ENCODE measurements at places on chromosomes 6 and 20. TPM values are rescaled to one million over a fixed set of nuclear protein-coding genes. Genes with fewer than 3 reads are reported as not detected.

GRCh38 chr6:39942903-39943580, 8.8 kb upstream of the MOCS1 start:
- no peaks in the 10 kb centered on the region for H3K27me3 ChIP-seq
- no peaks in the 10 kb centered on the region for H3K4me1 ChIP-seq
- DNase-seq = no peak

- no peaks in the 10 kb centered on the region for H3K36me3 ChIP-seq
- no peak overlapping the region for H3K4me3 ChIP-seq
- no peaks in the 10 kb centered on the region for H3K27me3 ChIP-seq
- no peak for DNase-seq
- peaks cover 16% of the 10 kb centered on the region for H3K4me1 ChIP-seq
These were observed 2.9 kb upstream of the CALHM6 start for GRCh38 chr6:116458264-116458663.

DNA sequence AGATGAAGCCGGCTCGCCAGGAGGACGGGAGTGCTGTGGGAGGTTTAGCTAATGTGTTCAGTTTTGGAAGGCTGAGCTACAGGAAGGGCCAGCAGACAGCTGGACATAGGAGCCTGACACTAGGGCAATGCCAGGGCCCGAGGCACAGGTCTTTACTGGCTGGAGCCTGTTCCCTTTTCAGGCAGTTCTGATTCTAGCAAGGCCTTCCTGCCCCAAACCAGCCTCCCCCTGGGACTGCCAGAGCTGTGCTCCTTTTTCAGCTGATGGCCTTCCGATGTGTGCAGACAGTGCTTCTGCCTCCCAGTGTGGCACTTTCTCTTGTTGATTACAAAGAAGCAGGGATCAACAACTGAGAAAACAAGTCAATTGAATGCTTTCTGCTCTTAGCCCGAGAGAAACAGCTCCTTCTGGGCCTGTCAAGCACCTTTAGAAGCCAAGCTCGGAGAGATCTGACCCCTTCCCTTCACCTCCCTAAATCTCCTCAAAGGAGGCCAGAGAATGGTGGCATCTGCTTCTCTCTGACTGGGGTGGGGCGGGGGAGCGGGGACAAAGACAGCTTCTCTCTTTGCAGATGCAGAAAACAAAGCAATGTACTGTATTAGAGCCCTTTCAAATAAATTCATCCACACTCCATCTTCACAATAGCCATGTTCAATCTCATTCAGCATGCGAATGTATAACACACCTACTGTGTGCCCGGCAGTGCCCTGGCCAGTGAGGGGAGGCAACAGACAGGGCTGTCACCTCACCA, 63.2 kb downstream of the RAB44 start:
- H3K27me3 ChIP-seq = no peaks in the 10 kb centered on the region
- H3K4me3 ChIP-seq = no peak overlapping the region
- DNase-seq = no peak
- peaks cover 25% of the 10 kb centered on the region for H3K4me1 ChIP-seq
- no peaks in the 10 kb centered on the region for H3K36me3 ChIP-seq

DNA sequence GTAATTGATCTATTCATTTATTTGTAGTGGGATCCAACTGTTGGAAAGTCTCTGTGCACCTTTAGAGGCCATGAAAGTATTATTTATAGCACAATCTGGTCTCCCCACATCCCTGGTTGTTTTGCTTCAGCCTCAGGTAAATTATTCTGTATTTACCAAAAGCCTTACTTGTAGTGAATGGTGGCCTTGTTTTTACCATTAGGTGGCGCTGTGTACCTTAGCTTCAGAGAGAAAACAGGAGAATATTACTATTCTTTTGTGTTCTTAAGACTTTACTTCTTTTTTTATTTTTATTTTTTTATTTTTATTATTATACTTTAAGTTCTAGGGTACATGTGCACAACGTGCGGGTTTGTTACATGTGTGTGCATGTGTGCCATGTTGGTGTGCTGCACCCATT, 23.7 kb downstream of the PEX7 start:
- no peak overlapping the region for H3K27ac ChIP-seq
- peak; percentile 2 for DNase-seq
- H3K4me3 ChIP-seq = no peak overlapping the region
- no peaks in the 10 kb centered on the region for H3K36me3 ChIP-seq

DNA sequence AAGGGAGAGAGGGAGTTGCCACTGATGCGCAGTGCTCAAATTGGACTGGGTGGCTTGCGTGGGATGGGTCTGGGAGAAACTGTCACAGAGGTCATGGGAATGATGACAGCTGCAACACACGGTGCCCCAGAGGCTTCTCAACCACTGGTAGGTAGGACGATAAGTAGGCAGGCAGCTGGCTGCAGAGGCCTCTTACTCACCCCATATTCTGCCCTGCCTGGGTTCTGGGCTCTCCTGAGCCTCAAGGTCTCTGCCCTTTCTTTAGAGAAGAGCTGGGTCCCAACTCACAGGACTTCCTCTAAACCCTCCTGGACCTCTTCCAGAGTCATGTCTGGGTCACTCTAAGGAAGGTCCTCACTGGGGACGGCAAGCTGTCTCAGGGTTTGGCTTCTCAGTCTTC, 37.2 kb upstream of the RNF24 start:
- no peaks in the 10 kb centered on the region for H3K4me1 ChIP-seq
- H3K36me3 ChIP-seq = no peaks in the 10 kb centered on the region
- H3K27ac ChIP-seq = no peak overlapping the region
- H3K4me3 ChIP-seq = no peak overlapping the region
- DNase-seq = no peak
- no peaks in the 10 kb centered on the region for H3K27me3 ChIP-seq

- H3K27me3 ChIP-seq = no peaks in the 10 kb centered on the region
- no peak for DNase-seq
- H3K4me3 ChIP-seq = no peak overlapping the region
- no peaks in the 10 kb centered on the region for H3K4me1 ChIP-seq
- no peaks in the 10 kb centered on the region for H3K36me3 ChIP-seq
These were observed 33.3 kb downstream of the IRF4 start for GRCh38 chr6:424741-425417.

HCK gene
- total RNA-seq = 0.53 TPM

SLC22A2 gene
- total RNA-seq = not detected

All from CD8-positive, alpha-beta memory T cell (primary cell).